ENCODE measurements at places on chromosomes 7 and 10.

DNA sequence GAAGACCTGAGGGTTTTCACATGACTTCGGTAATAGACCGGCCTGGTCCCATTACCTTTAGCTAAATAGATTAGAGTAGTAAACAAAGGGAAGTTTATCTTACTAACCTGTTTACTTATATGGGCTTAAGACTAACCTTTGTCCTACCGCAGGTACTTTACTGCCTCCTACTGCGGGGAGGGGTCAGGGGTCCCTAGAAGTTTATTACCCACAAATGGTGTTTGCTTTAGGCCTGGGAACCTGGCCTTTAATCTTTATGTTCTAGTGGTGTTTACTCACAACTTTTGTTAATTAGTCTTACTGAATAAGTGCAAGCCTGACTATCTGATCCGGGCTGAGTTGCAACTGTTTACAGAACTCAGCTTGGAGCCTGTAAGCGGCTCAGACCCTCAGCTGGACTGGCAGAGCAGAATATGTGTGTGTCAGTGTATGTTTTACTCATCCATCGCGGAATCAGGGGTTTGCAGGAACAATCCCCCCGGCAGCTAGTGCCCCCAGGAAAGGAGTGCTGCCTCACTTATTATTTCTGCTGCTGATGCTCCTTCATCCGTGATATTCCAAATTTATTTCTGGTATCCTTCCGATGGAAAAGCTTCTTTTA is 578.9 kb upstream of the SEMA3D start:
- DNase-seq, result no peak

DNA sequence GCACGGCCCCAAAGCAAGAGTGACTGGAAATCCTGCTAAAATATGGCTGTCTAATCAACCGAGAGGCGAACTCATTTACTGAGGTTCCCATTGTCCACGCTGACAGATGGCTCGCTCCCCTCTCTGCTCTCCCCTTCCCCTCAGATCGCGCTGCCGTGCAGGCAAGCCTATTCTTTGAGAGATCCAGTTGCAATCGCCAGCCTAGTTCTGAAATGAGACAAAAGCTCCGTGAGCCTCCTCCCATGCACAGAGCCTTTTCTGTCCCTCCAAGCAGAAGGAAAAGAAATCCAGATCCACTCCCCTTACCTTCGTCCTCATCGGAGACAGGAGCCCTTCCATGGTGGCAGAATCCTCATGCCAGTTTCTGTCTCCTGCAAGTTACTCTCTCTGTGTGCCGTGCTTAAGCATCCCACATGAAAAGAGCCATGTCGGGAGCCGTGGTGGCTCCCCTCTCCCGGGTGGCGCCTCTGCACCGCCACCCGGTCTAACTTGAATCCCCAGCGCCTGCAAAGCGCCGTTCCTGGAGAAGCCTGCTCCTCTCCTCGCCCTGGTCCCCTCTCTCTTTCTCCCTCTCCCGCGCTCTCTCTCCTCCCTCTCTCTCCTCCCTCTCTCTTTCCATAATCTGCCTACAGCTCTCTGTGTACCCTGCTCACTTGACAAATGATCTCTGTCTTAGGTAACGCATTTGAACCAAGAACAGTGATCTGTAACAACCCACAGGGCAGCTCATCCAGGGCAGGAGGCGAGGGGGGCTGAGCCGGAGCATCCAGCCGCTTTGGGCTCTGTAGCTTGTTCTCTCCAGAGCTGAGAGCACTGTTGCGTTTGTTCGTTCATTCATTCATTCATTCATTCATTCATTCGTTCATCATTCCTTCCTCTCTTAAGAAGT is 156.8 kb downstream of the FRMD4A start:
- peak; percentile 27 for DNase-seq

GRCh38 chr10:59829024-59829423 is 75.8 kb upstream of the MRLN start:
- DNase-seq, result no peak

DNA sequence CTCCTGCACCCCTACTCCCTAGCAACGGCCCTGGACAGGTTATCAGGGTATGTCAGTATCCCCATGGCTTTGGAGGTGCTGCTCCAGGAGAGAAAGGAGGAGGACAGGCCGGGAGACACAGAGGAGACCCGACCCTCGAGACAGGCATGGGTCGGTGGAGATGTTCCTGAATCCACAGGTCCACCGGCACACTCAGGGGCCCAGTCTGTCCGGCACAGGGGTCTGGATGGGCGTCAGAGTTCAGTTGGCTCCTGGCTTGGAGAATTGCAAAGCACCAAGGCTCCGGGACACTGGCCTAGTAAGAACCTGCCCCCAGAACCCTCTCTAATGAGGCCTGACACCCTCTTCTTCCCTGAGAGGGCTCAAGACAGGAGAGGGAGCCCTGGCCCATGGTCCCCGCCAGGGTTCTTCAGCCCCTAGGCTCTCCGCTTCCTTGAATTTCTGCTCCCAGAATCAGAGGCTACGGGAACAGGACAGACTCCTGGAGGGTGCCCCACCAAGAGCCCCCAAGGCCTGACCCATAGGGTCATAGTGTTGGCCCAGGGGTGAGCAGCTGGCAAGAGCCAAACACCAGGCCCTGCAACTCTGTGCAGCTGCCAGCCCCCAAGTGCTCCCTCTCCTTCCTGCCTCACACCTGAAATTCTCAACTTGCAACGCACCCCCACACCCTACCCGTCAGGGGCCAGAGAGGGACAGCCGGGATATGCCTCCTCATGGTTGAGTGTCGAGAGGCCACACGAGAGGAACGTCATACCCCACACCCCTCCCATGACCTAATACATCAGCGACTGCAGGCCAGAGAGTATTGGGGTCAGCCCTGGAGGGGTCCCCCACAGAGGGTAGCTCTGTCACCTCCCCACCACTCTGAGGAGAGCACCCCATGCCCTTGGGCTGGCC is 5.5 kb upstream of the IRF5 start:
- no peak for DNase-seq

DNA sequence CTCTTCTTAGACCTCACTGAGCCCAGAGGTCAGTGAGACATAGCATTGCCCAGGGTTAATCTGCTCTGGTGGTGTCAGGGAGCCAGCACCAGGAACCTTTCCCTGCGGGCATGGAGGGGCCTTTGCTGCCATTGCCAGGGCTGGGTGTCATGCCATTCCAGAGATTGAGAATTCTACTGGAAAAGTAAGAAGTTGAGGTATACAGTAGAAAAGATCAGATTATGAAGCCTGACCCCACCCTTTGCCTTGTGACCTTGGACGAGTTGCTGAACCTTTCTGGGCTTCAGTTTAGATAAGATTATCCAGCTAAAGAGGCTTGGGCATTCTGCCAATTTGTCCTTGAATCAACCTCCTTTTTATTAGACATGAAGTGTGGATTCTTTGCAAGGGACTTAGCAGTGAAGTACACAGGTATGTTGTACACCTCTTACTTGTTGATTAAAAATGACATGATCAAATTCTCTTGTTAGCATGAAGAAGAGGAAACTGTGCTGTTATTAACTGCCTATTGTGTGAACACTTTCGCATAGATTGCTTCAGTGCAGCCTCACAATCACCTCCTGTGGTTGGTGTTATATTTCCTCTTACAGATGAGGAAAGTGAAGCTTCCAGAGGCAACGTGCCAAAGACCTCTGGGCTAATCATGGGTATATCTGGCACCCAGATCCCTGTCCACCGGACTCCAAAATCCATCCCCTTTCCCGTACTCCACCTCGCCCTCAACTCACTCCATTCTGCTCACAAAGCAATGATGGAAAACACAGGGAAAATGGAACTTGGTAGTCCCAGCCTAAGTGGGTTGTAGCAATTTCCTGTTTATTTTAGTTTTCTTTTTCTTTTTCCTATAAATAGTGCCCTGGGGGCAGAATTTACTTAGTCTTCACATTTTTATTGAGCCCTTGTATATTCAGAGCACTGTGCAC is 151.3 kb downstream of the CAMK1D start:
- no peak for DNase-seq

DNA sequence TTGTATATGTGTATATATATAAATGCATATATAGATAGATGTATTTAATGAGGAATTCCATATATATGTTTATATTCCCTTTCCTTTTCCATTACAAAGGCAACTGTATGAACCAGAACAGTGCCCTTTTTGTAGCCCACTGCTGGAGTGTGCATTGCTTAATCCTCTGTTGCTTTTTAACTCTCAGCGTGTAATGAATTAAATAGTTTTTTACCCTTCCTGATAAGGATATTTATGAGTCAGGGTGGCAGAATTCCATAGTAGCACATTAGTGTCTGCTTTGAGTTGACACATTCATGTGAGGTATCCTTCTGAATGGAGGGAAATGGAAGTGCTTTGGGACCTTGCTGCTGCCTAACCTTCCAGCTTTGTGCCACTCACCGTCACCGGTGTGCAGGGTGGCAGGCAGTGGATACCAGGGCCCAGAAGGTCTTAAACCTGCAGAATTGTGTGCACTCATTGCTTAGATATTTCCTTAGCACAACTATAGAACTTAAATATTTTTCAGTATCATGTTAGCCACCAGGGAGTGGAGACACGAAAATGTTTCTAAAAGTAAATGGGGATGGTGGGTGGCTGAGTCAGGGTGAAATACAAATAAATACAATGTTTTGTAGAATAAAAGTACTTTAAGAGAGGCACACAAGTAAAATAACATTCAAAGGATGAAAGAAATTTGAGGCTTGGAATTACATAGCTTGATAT is 117.9 kb downstream of the SND1 start:
- peak; percentile 69 for DNase-seq

Data from astrocyte (in vitro differentiated cells and primary cell).